T-helper 9 cell (primary cell): ENCODE measurements at places on chromosomes 1 and 21.

DNA sequence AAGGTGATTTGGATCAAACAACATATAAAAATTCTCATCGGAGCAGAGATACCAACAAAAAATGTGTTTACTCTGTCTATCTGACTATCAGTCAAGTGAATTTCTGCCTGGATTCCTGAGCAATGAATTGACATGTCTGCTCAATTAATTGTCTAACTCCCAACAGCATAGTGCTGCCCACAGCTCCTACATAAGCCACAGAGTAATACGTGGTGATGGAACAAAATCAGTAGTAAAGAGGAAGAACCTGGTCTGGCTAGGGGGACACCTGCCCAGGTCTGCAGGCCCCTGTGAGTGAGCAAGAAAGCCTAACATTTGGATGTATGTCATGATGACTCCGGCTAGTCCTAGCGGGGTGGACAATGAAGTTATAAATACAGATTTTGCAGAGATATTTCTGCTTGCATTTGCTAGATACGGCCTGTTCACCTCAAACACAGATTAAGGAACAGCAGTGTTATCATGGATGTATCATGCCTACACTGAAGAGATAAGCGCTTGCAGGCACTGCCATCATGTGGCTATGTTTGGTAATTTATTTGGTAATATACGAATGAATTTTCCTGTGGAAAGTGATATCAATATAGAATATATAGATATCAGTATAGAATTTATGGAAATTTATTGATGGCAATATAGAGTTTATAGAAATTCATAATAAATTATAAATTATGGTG, 69.6 kb upstream of the LRRC8B start:
- DNase-seq = peak; percentile 47

- DNase-seq = no peak
Observed at GRCh38 chr21:17003258-17003615, 509.6 kb upstream of the CXADR start.

DNA sequence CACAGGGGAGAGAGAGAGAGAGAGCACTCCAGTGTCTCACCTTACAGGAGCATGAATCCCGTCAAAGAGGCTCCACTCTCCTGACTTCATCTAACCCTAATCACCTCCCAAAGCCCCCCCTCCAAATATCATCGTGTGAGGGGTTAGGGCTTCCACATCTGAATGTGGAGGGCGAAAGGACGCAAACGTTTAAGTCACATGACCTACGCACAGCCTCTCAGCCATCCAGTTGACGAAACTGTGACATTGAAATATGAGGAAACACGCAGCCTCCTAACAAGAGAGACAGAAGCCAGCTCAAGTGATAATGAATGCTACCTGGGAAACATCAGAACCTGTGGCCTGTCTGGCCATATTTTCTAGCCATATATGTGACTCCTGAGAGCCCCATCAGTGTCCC, 63.7 kb downstream of the MATN1 start:
- no peak for DNase-seq

GRCh38 chr1:20575541-20576336, 13.2 kb upstream of the CDA start:
- no peak for DNase-seq

GRCh38 chr1:112929979-112930378, 26.0 kb downstream of the SLC16A1 start:
- DNase-seq = no peak

DNA sequence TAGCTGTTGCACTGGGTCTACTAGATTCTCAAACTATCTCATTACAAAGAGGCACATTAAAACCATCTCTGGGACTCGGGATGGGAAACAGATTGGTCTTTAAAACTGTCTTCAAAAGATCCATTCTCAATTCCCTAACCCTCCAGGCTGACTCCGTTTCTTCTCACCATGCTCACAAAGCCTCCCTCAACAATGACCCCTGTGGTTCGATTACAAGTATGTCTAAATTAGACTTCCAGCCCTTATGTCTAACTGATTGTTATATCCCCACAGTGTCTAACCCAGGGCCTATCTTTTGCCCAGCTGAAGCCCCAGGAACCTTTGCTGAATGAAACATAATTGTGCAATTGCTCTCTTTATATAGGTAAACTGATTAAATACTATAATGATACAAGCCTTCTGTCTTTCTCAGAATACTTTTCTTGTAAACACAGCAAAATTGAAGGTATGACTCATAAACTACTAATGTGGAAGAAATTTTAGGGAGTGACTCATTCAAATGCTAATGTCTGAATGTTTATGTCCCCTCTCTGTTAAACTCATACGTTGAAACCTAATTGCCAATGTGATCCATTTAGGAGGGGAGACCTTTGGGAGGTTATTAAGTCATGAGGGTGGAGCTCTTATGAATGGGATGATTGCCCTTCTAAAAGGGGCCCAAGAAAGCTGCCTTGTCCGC, 65.6 kb upstream of the DAB1 start:
- DNase-seq = no peak
